ENCODE measurements at places on chromosomes 16 and 17.

DNA sequence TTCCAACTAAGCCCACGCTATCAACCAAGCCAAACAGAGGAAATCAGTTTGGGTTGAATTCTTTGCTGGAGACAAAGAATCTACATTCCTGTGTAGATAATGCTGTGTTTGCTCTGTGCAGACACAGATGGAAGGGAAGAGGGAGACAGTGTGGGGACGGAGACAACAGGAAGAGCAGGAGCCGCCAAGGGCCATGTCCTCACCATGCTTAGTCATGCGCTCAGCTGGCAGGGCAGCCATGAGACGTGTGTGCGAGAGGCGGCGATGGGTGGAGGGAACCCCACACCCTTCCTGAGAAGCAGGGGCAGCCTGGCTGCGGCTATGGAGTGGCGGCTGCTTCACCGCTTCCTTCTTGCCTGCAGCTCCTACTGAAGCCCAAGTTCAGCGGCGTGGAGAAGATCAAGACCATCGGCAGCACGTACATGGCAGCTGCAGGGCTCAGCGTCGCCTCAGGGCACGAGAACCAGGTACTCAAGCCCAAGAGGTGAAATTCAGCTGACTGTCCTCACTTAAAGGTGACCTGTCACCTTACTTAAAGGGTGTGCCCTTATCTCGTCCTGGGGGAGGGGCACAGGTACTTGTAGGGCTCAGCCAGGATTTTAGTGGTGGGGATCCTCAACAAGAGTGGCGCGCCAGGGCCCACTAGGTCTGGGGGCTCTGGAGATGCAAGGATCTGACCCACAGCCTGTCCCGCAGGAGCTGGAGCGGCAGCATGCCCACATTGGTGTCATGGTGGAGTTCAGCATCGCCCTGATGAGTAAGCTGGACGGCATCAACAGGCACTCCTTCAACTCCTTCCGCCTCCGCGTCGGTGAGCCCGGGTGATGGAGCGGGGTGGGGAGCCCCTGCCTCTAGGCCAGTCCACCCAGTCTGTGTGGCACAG, 47.5 kb downstream of the ADCY7 start:
- no peak for DNase-seq

- no peak for DNase-seq
Observed at GRCh38 chr16:29842732-29843346, 20.2 kb downstream of the CDIPT start.

GRCh38 chr16:52405441-52405840, 141.5 kb downstream of the TOX3 start:
- no peak for DNase-seq

DNA sequence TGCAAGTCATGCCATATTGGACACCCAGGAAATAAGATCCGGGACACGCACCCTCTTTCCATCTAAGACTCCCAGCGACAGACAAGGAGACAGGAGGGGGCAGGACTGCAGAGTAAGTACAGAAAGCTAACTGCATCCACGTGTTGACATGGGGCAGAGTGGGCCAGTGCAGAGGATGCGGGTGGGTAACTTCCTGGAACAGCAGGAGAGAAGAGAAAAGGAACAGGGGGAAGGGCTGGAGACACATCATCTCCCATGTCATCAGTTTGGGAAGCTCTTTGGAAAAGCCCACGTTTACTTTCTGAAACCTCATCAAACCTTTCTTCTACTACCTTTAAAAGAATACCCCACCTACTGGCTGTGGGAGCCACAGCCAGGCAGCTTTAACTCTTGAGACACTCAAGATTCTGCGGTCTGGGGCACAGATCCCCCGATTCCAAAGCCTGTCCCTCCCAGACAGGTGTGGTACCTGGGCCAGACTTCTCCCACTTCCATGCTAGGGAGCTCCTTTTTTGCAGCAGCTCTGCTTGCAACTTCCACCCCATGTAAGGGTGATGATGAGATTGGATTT, 273.5 kb upstream of the RPL38 start:
- DNase-seq = no peak
